ENCODE measurements at places on chromosomes 3 and 15. TPM values are rescaled to one million over a fixed set of nuclear protein-coding genes. Genes with fewer than 3 reads are reported as not detected.

Gene MUC20
- total RNA-seq, result 1.6 TPM

Gene CPNE9
- not detected for total RNA-seq

Gene GOLGA6A
- total RNA-seq, result 0.13 TPM

Gene CD200
- total RNA-seq, result not detected

Gene GAP43
- 0.39 TPM for total RNA-seq

Gene SERP1
- 105 TPM for total RNA-seq

Gene PAQR9
- total RNA-seq, result under 0.01 TPM

Gene TFRC
- 150 TPM for total RNA-seq

Gene MYL3
- total RNA-seq, result not detected

Gene UBAP1L
- 2.7 TPM for total RNA-seq

Gene ARHGEF26
- 5.2 TPM for total RNA-seq

Gene PTH1R
- total RNA-seq, result 3.0 TPM

Gene TUSC7
- total RNA-seq, result not detected

Gene PGBD4
- total RNA-seq, result 2.1 TPM

Gene GMNC
- 0.11 TPM for total RNA-seq

Gene FAM107A
- 0.13 TPM for total RNA-seq

Gene TCTA
- 37.2 TPM for total RNA-seq

Gene TF
- total RNA-seq, result 0.43 TPM

Gene CPLX3
- total RNA-seq, result not detected

Gene A4GNT
- total RNA-seq, result not detected

Gene STRIT1
- total RNA-seq, result not detected

Gene MORC1
- total RNA-seq, result not detected

Gene SAMD7
- total RNA-seq, result not detected

Gene SMAD6
- total RNA-seq, result 86.9 TPM

Gene FEZF2
- total RNA-seq, result not detected

Gene REC114
- total RNA-seq, result not detected

Gene COPG1
- total RNA-seq, result 263 TPM

Gene RTP1
- not detected for total RNA-seq

Gene C3orf85
- not detected for total RNA-seq

Gene EOMES
- not detected for total RNA-seq

Gene DPPA2
- total RNA-seq, result not detected

Gene KNG1
- total RNA-seq, result not detected

Gene FBXO40
- total RNA-seq, result not detected

Gene LRTM1
- total RNA-seq, result not detected

Gene AADAC
- not detected for total RNA-seq

Measured in articular chondrocyte of knee joint (primary cell).